Gastrocnemius medialis (tissue), 4 donors: ENCODE measurements at places on chromosomes 1 and 21.

DNA sequence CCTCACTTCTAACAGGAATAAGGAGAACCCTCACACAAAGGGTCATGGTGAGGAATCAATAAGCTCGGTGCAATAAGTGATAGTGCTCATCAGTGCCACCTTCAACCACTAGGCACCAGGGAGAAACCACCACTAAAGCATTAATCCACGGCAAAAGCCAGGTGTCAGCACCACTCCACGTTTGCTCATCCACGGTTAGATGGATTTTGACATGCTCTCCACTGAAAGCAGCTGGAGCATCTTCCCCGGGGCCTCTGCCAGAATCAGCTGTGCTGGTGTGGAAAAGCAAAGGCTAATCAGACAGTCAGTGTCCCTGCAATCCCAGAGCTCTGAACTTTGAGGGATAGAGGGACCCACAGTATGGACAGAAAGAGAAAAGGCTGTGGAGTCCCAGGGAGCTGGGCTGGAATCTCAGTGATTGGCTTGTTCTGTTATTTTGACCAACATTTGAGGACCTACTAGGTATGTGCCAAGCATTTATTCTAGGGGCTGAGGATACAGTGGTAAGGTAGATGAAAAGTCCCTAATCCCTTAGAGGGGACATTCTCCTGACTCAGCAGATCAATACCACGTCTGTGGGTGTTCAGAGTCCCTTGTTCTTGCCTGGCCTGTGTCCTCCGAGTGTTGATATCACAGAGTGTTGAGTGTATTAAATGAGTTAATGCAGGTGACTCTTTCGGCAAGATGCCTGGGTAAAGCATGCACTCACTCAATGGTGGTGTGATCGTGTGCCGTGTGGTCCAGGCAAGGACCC, 41.3 kb downstream of the FHAD1 start:
- DNase-seq, result no peak

DNA sequence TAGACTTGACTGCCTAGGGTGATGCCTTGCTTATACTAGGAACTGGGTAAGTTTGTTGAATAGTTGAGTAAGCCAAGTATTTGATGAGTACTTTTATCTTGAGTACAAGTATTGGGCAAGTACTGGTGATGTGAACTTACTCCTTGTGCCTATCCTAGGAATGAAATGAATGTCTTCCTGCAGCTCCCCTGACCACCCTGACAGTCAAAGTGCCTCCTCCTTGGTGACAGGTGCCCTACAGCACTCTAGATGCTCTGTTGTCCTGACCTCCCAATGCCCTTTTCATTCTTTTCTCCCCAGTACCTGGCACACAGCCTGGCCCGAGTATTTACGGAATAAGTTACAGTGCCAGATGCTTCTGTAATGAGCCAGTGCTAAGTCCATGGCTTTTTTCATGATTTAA, 25.5 kb downstream of the PCSK9 start:
- no peak for DNase-seq

GRCh38 chr1:211345719-211346118, 19.1 kb downstream of the TRAF5 start:
- no peak for DNase-seq

- DNase-seq, result no peak
Observed at GRCh38 chr1:219460896-219461815, 151.7 kb downstream of the ZC3H11B start.

DNA sequence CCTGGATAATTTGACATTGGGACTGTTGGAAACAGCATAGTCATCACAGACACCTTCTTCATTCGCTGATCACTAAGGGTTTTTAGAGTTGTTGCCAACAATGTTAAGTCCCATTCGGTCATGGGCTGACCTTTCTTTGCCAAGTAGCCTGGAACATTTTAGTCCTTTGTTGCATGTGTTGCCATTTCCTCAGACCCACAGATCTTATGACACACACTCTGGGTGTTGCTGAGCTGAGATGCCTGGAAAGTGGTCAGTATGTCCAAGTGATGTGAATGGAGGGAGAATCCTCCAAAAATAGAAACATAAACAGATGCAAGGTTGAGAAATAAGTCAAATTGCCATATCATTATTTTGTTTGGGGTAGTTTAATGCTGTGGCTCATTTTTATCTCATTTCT, 61.5 kb upstream of the GJA5 start:
- DNase-seq, result no peak

DNA sequence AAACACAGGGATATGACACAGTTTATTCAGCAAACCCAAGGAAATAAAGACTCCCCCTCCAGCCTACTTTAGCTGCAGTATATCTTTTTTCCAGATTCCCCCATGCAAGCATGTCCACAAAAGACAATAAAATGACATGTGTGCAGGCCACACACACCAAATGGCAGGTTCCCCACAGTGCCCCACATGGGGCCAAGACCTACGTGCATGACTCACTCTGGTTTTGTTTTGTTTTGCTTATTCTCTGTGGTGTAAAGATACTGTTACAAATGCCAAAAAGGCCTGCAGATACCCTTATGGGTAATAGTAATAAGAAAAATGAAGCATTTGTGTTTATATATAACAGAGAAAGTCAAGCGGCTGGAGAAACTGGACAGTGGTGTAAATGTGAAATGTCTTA, 71.6 kb downstream of the RD3 start:
- no peak for DNase-seq

- DNase-seq, result no peak
Observed at GRCh38 chr1:41280202-41281032, 38.3 kb upstream of the SCMH1 start.

DNA sequence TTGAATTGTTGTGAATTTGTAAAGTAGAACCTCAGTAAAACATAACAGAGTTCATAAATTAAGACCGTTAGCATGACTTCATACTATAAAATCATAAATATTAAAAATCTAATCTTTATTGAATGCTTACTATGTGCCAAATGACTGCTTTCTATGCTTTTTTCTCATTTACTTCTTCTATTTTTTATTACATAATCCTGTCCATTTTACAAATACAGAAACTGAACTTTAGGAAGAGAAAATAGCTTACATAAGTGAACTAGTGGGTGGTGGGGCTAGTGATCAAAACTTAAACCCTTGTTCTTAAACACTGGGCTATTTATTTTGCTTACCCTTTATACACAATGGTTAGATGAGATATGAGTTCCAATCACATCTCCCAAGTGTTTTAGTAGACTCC, 122.3 kb downstream of the ZC3H11B start:
- DNase-seq, result no peak

DNA sequence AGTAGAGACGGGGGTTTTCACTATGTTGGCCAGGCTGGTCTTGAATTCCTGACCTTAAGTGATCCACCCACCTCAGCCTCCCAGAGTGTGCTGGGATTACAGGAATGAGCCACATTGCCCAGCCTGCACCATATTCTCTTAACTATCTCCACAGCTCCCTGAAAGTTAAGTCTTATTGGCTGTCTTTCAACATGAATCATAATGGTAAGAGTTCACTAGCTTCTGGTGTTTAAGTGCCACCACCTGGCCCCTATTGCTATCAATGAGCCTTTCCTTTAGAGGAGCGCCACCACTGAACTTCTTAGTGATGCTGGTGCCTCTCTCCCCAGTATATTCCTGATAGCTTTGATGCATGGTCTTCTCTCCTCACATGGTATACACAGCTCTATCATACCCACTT, 15.7 kb downstream of the ZFYVE9 start:
- no peak for DNase-seq

GRCh38 chr1:4713669-4714068, 59.3 kb downstream of the AJAP1 start:
- DNase-seq, result no peak

- no peak for DNase-seq
Observed at GRCh38 chr1:192488058-192488457, 87.5 kb upstream of the RGS1 start.

DNA sequence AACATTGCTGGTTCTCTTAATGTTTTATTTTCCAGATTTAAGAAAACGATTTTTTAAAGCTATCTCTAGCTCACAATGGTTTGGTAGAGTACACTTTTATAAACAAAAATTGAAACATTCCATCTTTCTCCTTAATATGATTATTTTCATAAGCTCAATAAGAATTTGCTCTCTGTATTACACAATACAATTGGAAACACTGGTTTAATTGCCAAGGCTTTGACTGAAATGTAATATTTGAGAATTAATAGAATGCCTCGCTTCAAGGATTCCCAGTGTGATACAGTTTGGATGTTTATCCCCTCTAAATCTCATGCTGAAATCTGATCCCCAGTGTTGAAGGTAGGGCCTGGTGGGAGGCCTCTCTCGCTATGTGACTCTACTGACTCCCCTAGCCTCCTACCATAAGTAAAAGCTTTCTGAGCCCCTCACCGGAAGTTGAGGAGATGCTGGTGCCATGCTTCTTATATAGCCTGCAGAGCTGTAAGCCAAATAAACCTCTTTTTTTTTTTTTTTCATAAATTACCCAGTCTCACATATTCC, 67.4 kb downstream of the DDAH1 start:
- DNase-seq, result no peak
